ENCODE measurements at places on chromosomes 1 and 21.
A peak's percentile ranks its signal among the peaks of the same experiment; 100 is the strongest.

DNA sequence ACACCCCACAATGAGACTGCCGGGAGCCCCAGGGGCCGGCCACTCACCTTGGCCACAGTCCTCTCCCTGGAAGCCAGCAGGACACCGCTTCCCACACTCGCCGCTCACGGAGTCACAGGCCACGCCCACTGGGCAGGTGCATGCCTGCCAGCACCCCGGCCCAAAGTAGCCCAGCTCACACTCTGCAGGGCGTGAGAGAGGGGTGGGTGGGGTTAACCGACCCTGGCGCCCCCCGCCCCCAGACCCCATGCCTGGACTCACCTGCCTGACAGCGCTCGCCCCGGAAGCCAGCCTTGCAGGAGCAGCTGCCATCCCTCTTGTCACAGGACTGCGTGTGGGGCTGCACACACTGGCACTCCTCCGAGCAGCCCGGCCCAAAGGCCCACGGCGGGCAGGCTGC lies 50.7 kb downstream of the ARHGEF16 start:
- no peak for DNase-seq

GRCh38 chr1:103372866-103373265 lies 152.6 kb upstream of the RNPC3 start:
- no peak for DNase-seq

- no peak for DNase-seq
These were observed 48.9 kb downstream of the CD247 start for GRCh38 chr1:167469280-167469965.

GRCh38 chr1:160085686-160086455 lies 4.5 kb downstream of the KCNJ9 start:
- DNase-seq, result peak; percentile 91

DNA sequence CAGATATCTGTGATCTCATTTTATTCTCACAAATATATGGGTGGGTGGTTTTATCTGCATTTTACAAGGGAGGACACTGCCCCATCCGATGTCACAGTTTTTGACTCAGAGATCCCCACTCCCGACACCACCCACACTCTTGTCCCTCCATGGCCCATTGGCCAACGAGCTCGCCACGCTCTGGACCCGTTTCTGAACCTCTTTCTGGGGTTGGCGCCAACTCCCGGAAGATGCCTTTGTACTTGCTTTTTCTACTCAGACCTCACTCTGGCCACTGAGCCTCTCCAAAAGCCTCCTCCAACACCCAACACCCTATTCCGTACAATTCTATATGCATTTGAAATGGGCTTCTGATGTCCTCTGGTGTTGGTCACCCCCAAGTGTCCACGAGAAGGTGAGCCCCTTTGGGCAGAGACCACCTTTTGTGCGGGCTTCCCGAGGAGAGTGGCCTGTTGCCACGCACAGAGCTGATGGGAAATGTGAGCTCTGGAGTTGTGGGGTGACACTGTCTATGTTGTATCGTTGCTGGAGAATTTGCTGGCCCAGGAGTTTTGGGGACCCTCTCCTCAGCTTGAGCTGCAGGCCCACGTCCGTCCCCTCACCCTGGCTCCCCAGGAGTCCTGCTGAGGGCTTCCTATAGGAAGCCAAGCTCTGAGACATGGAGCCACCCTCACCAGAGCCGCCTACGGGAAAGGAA lies 366.9 kb upstream of the VAMP3 start:
- no peak for DNase-seq

- DNase-seq, result no peak
These were observed 338.1 kb downstream of the SEC16B start for GRCh38 chr1:177631770-177632169.

- no peak for DNase-seq
These were observed 1.9 kb downstream of the PSMB4 start for GRCh38 chr1:151401125-151401788.

DNA sequence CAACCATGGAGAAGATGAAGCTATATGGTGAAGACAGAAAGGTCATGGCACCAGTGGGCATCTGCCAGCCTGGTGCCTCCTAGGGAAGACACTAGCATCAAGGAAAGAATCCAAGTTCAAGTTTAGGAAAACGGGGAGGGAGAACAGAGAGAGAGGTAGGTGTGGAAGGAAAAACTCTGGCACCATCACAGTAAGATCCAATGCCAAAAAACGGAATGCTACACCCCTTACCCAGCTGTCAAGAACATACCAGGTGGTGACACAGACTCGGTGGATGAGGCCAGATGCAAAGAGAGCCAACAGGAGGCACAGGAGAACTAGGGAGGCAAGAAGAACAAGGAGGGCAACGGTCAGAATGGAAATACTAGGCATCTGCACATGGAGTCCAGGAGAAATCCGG lies 3.6 kb downstream of the KRTCAP2 start:
- no peak for DNase-seq

GRCh38 chr1:17434601-17435000 lies 4.9 kb downstream of the RCC2 start:
- DNase-seq, result no peak

- DNase-seq, result no peak
These were observed 78.2 kb upstream of the TENT5C start for GRCh38 chr1:117527566-117528102.

GRCh38 chr1:56436296-56436695 lies 143.1 kb downstream of the PLPP3 start:
- no peak for DNase-seq

DNA sequence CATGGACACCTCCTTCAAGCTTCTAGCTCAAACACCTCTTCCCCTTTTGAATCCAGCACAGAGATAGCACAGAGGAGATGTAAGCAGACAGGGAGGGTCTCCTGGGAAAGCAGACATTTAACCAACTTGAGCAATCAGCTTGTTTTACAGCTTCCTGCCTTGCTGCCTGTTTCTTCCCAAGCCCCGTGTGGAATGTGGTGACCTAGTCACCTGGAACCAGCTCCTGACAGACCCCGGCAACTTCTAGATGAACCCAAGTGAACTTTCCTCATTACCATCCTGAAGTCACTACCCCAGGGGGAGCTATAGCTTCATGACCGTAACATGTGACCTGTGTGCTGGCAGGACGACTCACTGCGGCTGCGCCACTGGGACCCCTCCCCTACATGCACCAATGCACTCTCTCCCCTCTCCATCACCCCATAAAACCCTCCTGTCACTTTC lies 24.1 kb upstream of the TTF2 start:
- no peak for DNase-seq

- no peak for DNase-seq
These were observed 46.5 kb upstream of the NUF2 start for GRCh38 chr1:163275222-163275621.

Measured in Right ventricle myocardium superior (tissue), 1 donor.